ENCODE measurements at places on chromosomes 12 and 14.

DNA sequence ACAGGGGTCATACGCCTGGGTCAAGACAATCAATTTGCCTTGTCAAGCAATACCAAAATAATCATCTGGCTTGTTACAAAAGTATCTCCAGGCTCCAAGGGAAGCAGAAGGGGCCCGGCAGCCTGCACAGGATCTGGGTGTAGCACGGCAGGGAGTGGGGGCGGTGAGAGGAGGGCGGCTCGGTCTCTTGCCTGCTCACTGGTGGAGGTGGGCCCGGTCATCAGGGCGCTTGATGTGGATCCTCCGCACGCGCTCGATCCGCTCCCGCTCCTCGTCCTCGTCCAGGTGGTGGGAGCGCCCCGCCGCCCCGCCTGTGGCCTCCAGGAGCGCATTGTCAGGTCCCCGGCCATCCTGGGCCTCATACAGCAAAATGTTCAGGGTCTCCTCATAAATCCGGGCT is 25.7 kb downstream of the KCTD10 start:
- no peak for DNase-seq

- DNase-seq, result no peak
These were observed 143.7 kb upstream of the FRMD6 start for GRCh38 chr14:51507906-51508511.

DNA sequence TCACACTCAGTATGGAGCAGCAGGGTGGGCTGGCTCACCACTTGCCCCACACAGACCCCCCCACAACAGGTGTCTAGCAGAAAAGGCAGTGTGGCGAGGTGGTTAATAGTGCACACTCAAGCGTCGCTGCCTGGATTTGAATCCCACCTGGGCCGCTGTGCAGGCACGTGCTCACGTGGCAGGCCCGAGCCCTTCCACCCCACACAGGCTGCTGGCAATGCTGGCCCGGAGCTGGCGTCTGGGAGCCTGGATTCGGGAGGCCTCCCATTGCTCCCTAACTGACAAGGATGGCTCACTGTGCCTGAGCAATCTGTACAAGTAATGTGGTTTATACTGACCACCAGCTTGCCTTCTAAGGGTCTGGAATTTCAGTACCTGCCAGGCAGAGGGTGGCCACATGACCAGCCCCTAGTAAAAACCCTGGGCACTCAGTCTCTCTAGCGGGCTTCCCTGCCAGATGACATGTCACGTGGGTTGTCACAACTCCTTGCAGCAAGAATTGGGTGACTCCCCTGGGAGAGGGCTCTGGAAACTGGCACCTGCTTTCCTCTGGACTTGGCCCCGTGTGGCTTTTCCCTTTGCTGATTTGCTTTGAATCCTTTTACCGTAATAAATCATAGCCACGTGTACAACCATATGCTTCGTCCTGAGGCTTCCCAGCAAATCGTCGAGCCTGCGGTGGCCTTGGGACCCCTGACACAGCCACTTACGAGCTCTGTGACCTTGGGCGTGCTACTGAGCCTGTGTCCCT is 72.8 kb downstream of the SCARB1 start:
- no peak for DNase-seq

- no peak for DNase-seq
These were observed 6.3 kb upstream of the OR4E2 start for GRCh38 chr14:21647380-21647779.

GRCh38 chr12:31485571-31485970 is 105.4 kb downstream of the DENND5B start:
- peak; percentile 35 for DNase-seq

- DNase-seq, result peak; percentile 98
These were observed 30.7 kb downstream of the PXN start for GRCh38 chr12:120234643-120235368.

GRCh38 chr12:47080725-47081502 is 1.2 kb upstream of the AMIGO2 start:
- DNase-seq, result peak; percentile 66

- DNase-seq, result peak; percentile 67
These were observed at the start of gene TGM1 for GRCh38 chr14:24262821-24263733. TGM1 (minus strand) TSS chr14:24263177; CDS start chr14:24262352, 825 bp downstream.

DNA sequence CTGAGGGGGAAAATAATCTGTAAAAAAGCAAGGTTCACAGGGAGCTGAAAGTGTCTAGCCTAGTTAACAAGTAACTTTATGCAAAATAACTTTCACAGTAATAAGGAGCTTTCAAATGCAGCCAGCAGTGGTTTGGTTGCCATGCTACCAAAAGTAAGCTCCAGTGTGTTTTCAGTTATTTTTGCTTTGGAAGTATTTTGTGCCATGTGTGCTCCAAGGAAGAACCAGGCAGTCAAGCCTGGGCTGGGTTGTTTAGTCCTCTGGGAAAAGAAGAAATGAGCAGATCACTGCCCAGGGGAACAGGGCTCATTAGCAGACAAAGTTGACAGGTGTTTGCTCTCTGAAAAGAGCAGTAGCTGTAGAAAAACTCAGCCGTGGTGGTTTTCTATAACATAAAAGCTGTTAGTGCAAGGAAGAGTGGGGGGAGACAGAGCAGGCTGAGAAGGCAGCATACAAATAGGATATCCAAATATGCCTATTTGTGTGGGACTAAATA is 92.8 kb upstream of the TMTC2 start:
- DNase-seq, result no peak

DNA sequence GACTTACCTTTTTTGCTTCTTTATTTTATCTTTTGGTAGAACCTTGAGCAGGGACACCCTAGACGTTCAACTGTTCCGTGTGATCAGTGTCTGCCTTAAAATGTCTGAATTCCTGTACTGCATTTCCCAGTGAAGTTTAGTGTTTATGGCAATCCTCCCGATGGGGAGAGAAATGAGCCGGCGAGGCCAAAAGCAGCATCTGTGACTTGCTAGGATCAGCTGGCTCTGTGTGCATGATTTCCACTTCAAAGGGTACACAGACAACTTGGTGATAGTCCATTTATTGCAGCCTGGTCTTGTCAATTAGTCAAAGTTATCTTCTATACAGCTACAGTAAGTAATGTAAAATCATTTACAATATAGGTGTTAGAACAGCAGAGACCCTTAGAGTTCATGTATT is 768.5 kb downstream of the DIO2 start:
- DNase-seq, result no peak

DNA sequence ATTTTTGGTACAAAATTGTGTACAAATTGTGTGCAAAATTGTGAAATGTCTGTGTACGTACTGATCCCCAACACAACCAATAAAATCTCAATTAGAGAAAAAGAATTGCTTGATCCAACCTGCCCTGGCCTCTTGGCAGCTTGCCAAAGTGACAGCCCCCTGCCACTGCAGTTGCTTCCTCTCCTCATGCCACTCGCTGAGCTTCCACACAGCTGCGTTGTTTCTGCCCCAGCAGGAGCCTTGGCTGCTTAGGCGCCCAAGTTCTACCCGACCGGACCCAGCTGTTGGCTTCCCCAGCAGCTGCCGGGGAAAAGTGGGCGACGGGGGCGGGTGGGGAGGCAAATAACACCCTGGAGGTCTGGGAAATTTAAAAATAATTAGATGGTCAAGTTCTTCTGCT is 171.8 kb upstream of the ATF7IP start:
- DNase-seq, result no peak

- DNase-seq, result peak; percentile 23
These were observed 1.4 kb downstream of the DUSP6 start for GRCh38 chr12:89350630-89351488.

DNA sequence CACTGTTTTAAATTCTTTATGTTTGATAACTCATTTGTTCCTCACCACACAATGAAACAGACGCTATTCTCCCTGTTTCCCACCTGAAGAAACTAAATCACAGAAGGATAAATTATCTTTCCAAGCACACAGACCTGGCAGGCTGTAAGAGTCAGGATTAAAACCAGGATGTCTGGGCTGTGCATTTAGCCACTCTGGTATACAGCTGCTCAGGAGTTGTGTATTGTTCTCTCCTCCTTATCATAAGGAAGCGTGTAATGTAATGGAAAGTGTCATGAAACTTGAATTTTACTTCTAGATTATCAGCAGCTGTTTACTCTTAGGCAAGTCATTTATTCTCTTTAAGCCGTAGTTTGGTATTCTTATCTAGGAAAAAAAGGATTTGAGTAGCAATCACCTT is 154.8 kb upstream of the LRIG3 start:
- DNase-seq, result peak; percentile 27

DNA sequence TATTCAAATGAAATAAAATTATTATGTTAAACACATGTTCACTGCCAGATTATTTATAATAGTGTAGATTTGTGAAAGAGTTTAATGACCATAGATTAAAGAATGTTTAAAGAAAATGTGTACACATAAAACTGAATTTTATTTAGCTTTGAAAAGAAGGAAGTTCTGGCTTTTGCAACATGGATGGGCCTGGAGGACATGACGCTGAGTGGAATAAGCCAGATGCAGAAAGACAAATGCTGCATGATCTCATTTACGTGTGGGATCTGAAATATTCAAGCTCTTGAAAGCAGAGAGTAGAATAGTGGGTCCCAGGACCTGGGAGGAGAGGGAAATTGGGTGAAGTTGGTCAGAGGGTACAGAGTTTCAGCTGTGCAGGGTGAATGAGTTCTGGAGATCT is 1261.2 kb downstream of the TMEM121 start:
- DNase-seq, result no peak

GRCh38 chr12:104635607-104636343 is 179.0 kb downstream of the CHST11 start:
- no peak for DNase-seq

GRCh38 chr12:56469007-56469930 is 891 bp downstream of the SPRYD4 start:
- no peak for DNase-seq

DNA sequence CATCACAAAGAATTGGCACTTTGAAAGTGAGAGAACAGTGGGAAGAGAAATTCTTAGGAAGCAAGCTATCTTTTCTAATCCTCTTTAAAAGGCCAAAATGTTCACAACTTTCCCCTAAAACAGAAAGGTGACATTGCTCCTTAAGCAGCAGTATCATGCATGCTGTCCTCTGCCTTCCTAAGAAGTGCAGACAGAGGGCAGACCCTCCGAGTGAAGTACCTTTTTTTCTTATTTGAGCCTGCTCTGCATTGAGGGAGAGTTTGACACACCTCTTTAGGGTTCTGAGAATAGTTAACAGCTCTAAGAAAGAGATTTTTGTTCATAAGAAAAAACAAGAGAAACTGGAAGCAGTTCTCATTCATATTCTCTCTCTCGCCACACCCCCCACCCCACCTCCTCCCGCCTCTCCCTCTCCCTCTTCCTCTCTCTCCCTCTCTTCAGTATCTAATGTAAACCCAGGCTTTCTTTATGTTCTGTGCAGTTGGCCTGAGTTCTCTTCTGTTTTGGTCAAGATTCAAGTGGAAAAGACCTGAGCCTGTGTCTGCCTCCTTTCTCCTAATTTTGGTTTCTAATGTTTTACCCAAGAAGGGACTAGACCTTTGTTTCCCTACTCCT is 709.1 kb downstream of the DIO2 start:
- DNase-seq, result peak; percentile 64

GRCh38 chr14:53528185-53528671 is 375.1 kb upstream of the DDHD1 start:
- no peak for DNase-seq

DNA sequence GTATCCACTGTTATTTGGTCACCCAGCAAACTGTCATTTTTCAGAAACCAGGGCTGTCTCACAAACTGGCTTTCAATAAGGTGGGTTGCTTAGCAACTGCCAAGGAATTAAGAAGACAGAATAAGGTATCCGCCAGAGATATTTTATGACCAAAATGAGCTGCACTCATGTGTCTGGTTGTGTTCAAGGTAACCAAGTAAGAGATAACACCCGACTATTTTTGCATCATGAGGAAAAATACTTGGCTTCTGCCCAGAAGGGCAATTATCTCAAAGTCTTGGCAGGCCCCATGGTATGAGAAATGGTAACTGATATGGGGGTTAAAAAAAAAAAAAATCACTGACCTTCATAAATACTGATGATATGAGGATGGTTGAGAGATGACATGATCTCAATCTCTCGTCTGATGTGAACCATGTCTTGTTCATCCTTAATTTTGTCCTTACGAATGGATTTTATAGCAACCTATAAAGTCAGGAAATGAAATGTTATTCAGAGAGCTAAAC is 32.6 kb downstream of the NUAK1 start:
- no peak for DNase-seq

- DNase-seq, result peak; percentile 74
These were observed 199.8 kb downstream of the TMX1 start for GRCh38 chr14:51439896-51440295.

DNA sequence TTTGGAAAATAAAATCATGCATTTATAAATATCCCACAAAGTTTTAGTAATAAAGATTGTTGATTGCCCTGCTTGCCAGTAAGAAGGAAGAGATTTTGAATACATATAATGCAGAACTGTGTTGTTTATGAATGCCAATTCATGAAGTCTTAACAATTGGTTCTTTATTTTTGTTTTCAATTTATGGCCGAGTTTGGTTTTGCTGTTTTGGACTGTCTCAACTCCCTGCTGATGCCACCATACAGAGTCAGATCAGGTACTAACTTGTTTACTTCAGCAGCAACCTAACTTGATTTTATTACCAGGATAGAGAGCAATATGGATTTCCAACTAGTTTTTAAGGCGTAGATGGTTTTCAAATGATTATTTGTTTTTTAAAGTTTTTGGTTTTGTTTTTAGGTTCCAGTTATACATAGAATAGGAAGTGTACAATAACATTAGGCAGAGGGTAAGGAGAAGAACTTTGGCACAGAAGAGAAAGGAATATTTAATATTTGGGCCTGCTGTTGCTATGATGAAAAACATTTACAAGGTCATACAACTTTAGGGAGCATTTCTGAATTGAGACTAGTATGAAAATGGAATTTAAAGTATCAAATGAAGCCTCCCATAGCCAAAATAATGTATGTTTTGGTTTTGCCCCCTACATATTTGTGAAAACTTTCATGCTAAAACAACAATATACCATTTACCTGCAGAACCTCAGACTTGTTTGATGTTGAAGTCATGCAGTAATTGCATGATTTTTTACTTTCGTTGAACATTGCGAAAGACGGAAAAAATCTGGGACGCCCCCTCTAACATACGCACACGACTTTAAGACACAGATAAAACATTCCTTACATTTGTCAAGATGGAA is 904 bp upstream of the FAM177A1 start:
- DNase-seq, result no peak

GRCh38 chr14:75871181-75871880 is 110.5 kb downstream of the TGFB3 start:
- DNase-seq, result no peak

GRCh38 chr12:123115409-123116121 is 35.3 kb downstream of the PITPNM2 start:
- no peak for DNase-seq

DNA sequence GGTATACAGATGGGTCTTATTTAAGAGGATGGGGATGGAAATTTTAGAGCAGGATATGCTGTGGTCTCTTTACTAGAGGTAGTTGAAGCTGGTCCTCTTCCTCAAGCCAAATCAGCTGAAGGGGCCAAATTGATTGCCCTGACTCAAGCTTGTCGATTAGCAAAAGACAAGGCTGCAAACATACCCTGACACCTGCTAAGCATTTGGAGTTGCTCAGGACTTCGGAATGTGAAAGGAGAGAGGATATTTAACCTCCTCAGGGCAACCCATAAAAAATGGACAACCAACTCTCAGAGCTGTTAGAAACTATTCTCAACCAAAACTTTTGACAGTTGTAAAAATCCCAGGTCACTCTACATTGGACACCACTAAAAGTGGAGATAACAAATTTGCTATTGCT is 15.6 kb downstream of the PTGDR start:
- DNase-seq, result peak; percentile 26

GRCh38 chr14:50812180-50812579 is 18.8 kb downstream of the NIN start:
- no peak for DNase-seq

All from mesendoderm (in vitro differentiated cells).